Osteocyte (in vitro differentiated cells): ENCODE measurements at places on chromosomes 2 and 18. TPM values are rescaled to one million over a fixed set of nuclear protein-coding genes. Genes with fewer than 3 reads are reported as not detected.

Gene GREB1
- 0.54 and 0.55 TPM in 2 replicates for total RNA-seq

Gene PMAIP1
- total RNA-seq, result 23.0 and 24.4 TPM in 2 replicates

Gene LOXHD1
- not detected in 2 replicates for total RNA-seq

Gene GRHL1
- 0.32 and 0.81 TPM in 2 replicates for total RNA-seq

Gene INHBB
- total RNA-seq, result 0.50 and 0.62 TPM in 2 replicates

Gene KCNK3
- 8.5 and 10.1 TPM in 2 replicates for total RNA-seq

Gene VIL1
- 0.57 TPM in 1 of 2 replicates, not detected in the other for total RNA-seq

Gene TSPYL6
- total RNA-seq, result not detected in 2 replicates

Gene DES
- not detected in 2 replicates for total RNA-seq

Gene SMYD1
- total RNA-seq, result not detected in 2 replicates

Gene TMEM247
- not detected in 2 replicates for total RNA-seq

Gene AMER3
- not detected in 2 replicates for total RNA-seq

DNA sequence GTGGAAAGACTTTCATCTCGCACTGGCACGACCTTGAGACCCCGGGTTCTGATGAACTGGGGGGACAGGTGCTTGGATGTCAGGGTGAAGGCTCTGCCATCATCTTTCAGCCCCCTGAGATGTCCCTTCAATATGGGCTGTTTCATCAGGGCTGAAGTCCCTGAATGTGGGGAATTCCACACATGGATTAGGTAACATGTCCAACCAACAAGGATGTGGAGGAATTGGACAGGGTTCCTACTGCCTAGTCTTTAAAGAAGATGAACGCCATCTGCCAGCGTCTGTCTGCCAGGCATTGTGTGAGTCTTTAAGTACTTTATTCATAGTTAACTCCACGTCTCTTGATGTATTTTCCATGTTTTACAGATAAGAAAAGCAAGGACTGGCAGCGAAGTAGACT lies 5.9 kb upstream of the GRHL1 start:
- no peaks in the 10 kb centered on the region for H3K36me3 ChIP-seq
- peaks cover 25% of the 10 kb centered on the region for H3K4me1 ChIP-seq
- H3K4me3 ChIP-seq, result no peak overlapping the region
- no peak overlapping the region for H3K27ac ChIP-seq
- peaks cover 4% of the 10 kb centered on the region for H3K27me3 ChIP-seq

- no peaks in the 10 kb centered on the region for H3K27me3 ChIP-seq
- H3K4me3 ChIP-seq, result no peak overlapping the region
Observed at GRCh38 chr2:197480165-197481036, 19.2 kb downstream of the HSPD1 start.

DNA sequence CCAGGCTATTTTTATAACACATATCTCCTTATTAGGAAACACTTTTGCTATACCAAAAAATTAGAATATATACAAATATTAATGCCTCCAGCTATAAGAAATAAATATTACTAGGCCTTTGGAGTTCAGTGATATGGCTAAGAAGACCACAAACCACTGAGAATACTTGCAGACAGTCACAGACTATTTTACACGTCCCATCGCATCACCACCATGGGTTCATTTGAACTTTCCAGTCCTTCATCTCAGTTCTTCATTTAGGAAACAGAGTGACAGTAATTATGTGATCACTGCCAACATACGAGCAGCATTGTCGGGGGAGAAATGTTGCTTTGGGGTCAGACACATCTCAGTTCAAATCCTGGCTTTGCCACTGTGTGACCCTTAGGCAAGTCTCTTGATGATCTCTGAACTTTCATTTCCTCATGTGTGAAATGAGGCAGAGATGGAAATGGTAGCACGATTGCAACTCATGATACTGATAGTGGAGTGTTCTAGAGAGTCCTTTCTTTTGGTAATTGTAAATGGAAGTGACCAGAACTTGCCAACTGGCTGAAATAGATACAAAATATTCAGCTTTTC lies 138.9 kb upstream of the NRP2 start:
- H3K27ac ChIP-seq, result no peak overlapping the region
- no peak for DNase-seq
- no peaks in the 10 kb centered on the region for H3K36me3 ChIP-seq
- H3K4me3 ChIP-seq, result no peak overlapping the region
- peaks cover 4% of the 10 kb centered on the region for H3K4me1 ChIP-seq
- H3K27me3 ChIP-seq, result no peaks in the 10 kb centered on the region

DNA sequence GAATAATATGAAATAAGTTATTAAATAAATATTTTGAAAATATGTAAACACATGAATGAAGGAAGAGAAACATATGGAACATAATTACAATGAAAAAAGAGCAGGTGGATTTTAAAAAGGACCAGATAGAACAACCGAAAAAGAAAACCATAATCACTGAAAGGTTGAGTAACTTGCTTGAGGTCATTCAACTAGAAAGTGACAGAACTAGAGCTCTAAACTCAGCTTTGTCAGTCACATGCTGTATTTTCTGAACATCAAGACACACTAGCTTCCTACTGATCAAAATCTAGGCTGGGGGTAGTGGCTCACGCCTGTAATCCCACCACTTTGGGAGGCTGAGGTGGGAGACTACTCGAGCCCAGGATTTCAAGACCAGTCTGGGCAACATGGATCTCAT lies 30.0 kb upstream of the ITGAV start:
- no peak for DNase-seq
- peaks cover 5% of the 10 kb centered on the region for H3K36me3 ChIP-seq
- H3K4me3 ChIP-seq, result no peak overlapping the region

GRCh38 chr2:44649381-44649780 lies 287.6 kb downstream of the CAMKMT start:
- H3K27me3 ChIP-seq, result no peaks in the 10 kb centered on the region
- no peaks in the 10 kb centered on the region for H3K36me3 ChIP-seq
- DNase-seq, result no peak
- H3K4me1 ChIP-seq, result peaks cover 15% of the 10 kb centered on the region

GRCh38 chr18:47215554-47216138 lies 35.8 kb downstream of the SKOR2 start:
- H3K4me1 ChIP-seq, result no peaks in the 10 kb centered on the region
- no peak for DNase-seq
- no peak overlapping the region for H3K4me3 ChIP-seq
- no peaks in the 10 kb centered on the region for H3K36me3 ChIP-seq
- H3K27me3 ChIP-seq, result peaks cover 72% of the 10 kb centered on the region

DNA sequence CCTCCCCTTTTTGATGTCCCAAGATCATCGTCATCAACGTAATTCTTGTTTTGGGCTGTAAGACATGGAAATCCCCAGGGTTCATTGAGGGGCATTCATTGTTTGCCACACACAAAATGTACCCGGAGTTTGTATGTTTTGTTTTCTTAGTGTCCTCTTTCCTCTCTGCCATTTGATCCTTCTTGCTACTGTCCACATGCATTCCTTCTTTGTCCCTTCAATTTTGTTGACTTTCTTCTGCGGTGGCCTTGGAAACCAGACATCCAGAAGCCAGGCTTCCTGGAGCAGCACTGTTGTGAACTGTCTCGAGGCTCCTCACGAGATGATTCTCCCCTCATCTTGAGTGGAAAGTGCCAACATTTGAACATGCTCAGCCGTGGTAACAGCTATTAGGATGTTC lies 24.8 kb downstream of the IGFBP2 start:
- H3K27ac ChIP-seq, result peak overlapping the region; percentile 95
- peak overlapping the region; percentile 44 for H3K4me3 ChIP-seq
- H3K27me3 ChIP-seq, result no peaks in the 10 kb centered on the region
- no peak for DNase-seq
- H3K36me3 ChIP-seq, result peaks cover 65% of the 10 kb centered on the region
- H3K4me1 ChIP-seq, result peaks cover 78% of the 10 kb centered on the region

GRCh38 chr2:217826520-217826919 lies 176.3 kb downstream of the TNS1 start:
- H3K27me3 ChIP-seq, result no peaks in the 10 kb centered on the region
- H3K27ac ChIP-seq, result no peak overlapping the region
- DNase-seq, result no peak
- H3K4me1 ChIP-seq, result peaks cover 13% of the 10 kb centered on the region
- peaks cover 20% of the 10 kb centered on the region for H3K36me3 ChIP-seq
- no peak overlapping the region for H3K4me3 ChIP-seq

DNA sequence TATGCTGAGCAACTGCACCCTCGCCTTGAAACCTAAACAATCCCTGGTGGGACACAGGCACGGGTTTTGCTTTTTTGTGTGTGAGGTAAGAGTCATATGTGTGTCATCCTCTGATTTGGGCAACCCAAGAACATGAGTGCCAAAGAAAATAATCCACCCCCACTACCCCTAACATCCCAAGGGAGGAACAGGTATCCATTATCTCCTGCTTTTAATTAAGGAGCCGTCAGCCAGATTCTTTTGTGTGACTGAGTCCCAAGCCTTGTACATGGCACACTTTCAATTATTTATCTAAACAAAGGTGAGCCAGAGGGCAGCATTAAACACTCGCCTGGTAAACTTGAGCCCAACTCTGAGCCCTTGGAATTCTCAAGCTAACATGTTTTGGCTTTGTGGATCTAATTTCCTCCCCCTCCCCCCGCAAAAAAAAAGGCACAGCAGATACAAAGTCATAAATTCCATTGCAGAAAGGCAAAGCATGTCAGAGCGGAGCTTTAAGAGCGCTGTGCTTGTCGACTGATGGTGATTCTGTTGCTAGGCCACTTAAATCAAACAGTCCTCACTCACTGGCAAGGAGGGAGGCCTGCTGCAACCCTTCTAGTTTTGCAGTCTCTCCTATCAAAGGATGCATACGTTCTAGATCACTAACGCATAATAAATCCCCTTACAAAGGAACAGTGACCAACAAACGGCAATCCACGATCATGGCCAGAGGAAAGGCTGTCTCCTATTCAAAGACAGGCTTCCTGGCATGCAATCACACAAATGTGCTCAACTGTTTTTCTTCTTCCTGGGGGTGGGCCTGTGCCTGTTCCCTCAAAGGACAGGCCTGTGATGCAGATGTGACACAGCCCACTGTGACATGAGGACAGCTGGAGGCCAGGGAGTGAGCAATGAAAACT lies 143.5 kb upstream of the LMAN1 start:
- no peak overlapping the region for H3K4me3 ChIP-seq
- peak overlapping the region; percentile 89 for H3K27ac ChIP-seq

GRCh38 chr2:45895241-45895861 lies 243.9 kb downstream of the PRKCE start:
- no peak overlapping the region for H3K4me3 ChIP-seq
- DNase-seq, result no peak
- H3K4me1 ChIP-seq, result peaks cover 18% of the 10 kb centered on the region
- H3K36me3 ChIP-seq, result no peaks in the 10 kb centered on the region
- H3K27ac ChIP-seq, result no peak overlapping the region

DNA sequence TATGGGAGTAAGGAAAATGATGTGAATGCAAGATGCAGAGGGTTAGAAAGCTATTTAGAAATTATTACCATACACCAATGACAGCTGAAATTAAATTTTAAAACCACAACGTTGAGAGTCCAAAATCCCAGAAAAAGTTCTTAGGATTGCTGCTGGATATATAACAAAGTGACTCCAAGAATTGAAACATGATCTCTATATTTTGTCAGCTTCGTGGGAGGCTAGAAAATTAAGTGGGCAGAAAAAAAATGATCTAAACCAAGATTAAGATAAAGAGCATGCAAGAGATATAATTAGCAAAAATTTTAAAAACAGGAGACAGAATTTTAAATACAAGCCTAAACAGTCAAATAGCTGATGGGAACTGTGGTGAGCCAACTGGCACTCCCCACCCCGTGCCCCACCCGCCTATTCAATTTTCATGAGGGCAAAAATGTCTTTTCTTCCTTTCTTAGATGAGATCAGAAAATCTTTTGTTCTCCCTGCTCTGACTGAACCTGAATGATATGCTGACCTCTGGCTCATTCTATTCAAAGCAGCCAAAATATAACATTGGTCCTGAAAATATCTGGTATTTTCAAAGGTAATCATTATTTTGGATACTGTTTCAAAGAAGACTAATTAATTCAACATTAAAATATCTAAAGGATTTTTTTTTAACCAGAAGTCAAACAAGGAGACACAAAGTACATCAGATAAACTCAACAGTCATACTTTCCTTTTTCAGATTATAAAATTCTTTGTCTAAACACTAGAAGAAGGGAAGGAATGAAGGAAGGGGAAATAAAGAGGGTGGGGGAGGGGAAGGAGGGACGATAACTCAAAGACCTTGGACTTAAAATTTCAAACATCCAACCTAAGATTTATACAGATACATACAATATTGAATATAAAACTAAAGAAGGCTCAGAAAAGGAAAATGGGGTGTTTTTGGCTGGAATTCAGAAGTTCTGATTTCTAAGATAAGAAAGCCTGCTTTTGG lies 12.2 kb downstream of the KANSL3 start:
- DNase-seq, result no peak
- peak overlapping the region; percentile 47 for H3K27ac ChIP-seq
- no peak overlapping the region for H3K4me3 ChIP-seq
- peaks cover 25% of the 10 kb centered on the region for H3K36me3 ChIP-seq

GRCh38 chr2:229111744-229112143 lies 159.3 kb downstream of the PID1 start:
- no peaks in the 10 kb centered on the region for H3K27me3 ChIP-seq
- no peak for DNase-seq
- no peak overlapping the region for H3K27ac ChIP-seq
- no peaks in the 10 kb centered on the region for H3K4me1 ChIP-seq
- no peaks in the 10 kb centered on the region for H3K36me3 ChIP-seq

- H3K27me3 ChIP-seq, result peaks cover 19% of the 10 kb centered on the region
- no peak for DNase-seq
- H3K4me1 ChIP-seq, result no peaks in the 10 kb centered on the region
- no peak overlapping the region for H3K4me3 ChIP-seq
- H3K36me3 ChIP-seq, result no peaks in the 10 kb centered on the region
Observed at GRCh38 chr2:121255358-121255757, 29.6 kb downstream of the TFCP2L1 start.

DNA sequence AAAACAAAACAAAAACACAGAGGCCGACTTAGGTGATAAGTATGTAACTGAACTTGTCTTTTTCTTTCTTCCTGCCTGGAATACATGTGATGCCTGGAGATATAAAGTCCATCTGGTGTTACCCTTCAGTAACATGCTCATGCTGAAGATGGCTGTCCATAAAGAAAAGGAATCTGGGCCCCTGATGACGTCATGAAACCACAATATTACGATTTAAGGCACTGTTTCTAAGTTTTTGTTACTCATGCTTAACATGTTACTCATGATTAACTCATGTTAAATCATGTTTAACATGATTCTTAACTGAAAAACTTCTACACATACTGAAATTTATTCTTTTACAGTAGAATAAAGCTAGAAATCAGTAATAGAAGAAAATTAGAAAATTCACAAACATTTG lies 49.0 kb downstream of the STRADB start:
- peaks cover 2% of the 10 kb centered on the region for H3K36me3 ChIP-seq
- H3K4me1 ChIP-seq, result no peaks in the 10 kb centered on the region
- DNase-seq, result no peak
- no peak overlapping the region for H3K27ac ChIP-seq
- no peak overlapping the region for H3K4me3 ChIP-seq

GRCh38 chr2:179180242-179180641 lies 84.4 kb downstream of the SESTD1 start:
- peaks cover 21% of the 10 kb centered on the region for H3K4me1 ChIP-seq
- no peak for DNase-seq
- no peak overlapping the region for H3K27ac ChIP-seq
- peaks cover 33% of the 10 kb centered on the region for H3K36me3 ChIP-seq
- no peaks in the 10 kb centered on the region for H3K27me3 ChIP-seq

GRCh38 chr18:61290616-61291015 lies 42.6 kb upstream of the CDH20 start:
- H3K4me3 ChIP-seq, result no peak overlapping the region
- H3K4me1 ChIP-seq, result no peaks in the 10 kb centered on the region
- H3K27ac ChIP-seq, result no peak overlapping the region
- H3K27me3 ChIP-seq, result peaks cover 40% of the 10 kb centered on the region
- no peak for DNase-seq

- H3K4me3 ChIP-seq, result no peak overlapping the region
- no peaks in the 10 kb centered on the region for H3K27me3 ChIP-seq
- H3K36me3 ChIP-seq, result peaks cover 10% of the 10 kb centered on the region
- no peak overlapping the region for H3K27ac ChIP-seq
Observed at GRCh38 chr2:159000072-159000471, 31.6 kb downstream of the TANC1 start.

- peaks cover 9% of the 10 kb centered on the region for H3K36me3 ChIP-seq
- peaks cover 9% of the 10 kb centered on the region for H3K4me1 ChIP-seq
- no peak overlapping the region for H3K27ac ChIP-seq
- H3K27me3 ChIP-seq, result no peaks in the 10 kb centered on the region
Observed at GRCh38 chr2:193743089-193743488, 1548.4 kb upstream of the TMEFF2 start.
